T47D (cell line): ENCODE measurements at places on chromosomes 7 and 10.

- DNase-seq, result no peak
Observed at GRCh38 chr7:29017713-29018112, 59.6 kb upstream of the TRIL start.

DNA sequence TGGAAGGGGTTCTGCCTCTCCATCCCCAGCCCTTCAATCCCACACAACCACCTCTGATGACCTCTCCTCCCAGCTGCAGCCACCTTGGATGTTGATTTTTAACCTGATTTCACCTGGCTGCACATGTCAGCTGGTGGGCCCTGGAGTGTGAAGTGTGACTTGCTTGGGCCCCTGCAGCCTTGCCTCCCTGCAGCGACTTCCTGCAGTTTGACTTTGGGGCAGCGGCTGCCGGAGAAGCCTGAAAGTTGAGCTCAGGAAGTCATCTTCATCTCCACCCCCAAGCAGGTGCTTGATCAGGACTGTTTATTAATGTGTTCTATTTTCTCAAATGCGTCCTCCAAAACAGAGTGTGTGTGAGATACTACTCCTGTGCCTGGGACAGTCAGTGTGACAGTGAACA is 675.2 kb upstream of the GALNT17 start:
- no peak for DNase-seq

DNA sequence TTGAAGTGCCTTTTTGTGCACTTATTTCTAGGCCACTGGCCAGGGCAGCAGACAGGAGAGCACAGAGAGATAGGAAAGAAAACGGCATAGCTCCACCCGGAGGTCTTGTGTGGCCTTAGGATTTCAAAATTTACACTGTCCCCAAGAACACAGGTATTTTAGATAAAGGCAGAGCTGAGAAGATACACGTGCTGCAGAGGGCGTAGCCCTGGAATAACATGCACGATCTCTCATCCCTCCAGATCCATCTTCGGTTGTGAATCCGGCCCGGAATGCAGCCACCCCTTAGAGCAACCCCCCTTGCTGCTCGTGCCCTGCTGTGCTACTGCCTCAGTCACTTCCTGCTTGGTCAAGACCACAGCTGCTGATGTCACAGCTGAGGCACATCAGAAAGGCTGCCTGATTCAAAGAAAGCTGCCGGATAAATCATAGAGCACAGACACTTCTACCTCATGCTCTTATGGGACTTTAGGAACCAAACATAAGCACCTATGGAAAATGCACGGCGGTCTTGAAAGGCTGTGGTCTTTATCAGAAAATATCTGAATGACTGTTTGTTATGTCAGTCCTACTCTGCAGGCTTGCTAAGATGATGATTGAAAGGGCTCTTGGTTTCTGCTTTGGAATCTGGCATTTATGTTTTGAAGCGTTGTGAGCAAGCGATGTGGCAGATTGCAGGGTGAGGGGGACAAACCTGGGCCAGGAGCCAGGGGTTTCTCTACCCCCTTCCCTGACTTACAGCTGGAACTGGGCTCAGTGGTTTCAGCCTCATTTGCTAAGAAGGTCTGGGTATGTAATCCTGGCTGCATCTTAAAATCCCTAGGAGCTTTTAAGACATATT is 152.0 kb downstream of the SVIL start:
- DNase-seq, result no peak

DNA sequence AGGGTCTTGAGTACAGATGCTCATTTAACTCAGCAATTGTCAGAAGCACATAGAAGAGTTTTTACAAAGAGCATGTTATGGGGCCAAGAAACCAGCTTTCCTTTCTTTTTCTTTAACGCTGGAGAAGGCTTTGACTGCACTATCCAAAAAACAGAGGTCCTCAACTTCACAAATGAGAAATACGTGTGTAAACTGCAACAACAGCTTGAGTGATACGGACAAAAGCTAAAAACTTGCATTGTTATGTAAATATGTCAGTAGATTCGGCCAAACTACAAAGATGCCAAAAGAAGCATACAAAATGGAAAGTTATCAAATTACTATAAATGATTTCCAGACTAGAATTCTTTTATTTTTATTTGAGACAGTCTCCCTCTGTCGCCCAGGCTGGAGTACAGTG is 62.4 kb upstream of the C10orf90 start:
- DNase-seq, result no peak

DNA sequence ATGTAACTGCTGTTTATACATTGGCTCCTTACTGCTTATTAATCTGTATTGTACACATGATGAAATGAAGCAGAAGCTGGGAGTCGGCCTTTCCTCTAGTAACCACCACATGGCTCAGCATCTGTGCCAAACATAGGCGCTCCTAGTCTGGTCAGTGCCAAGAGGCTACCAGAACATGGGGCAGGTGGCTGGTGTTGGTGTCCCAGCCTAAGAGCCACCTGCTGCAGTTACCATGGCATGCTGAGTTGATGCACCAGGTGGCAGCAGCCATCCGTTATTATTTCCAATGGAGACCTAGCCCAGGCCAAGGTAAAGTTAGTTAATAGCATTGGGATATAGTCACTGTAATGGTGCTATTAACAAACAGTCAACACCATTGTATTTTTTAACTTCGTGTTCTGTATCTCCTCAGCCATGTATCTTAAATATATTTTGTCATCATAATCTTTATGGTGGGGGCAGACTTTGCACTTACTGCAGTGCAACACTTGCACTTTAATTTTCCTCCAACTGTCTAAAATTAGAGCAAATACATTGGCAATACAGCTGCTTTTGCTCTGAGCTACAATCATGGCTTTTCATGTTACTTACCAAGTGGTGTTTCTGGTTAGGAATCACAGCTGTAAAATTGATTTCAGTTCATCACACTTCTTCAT is 33.1 kb downstream of the HBP1 start:
- peak; percentile 60 for DNase-seq

GRCh38 chr10:133384071-133384470 is 5.0 kb downstream of the PAOX start:
- no peak for DNase-seq

- no peak for DNase-seq
Observed at GRCh38 chr7:93987297-93987696, 16.9 kb downstream of the BET1 start.

- peak; percentile 75 for DNase-seq
Observed at GRCh38 chr10:94076325-94076841, 82.7 kb downstream of the PLCE1 start.

GRCh38 chr10:72792288-72792687 is 100.3 kb downstream of the MCU start:
- DNase-seq, result no peak

- DNase-seq, result no peak
Observed at GRCh38 chr7:78769481-78770101, 683.9 kb downstream of the MAGI2 start.

DNA sequence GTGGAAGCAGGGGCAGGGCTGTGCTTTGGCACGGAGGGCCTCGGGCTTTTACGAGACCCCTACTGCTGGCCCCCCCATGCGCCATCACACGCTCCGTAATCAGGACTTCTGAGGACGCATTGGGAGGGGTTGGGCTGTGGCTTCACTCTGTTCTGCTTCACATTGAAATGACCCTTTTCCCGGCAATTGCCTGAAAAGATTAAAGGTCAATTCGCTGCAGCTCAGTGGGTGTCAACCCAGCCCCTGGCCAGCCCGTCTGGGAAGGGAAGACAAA is 41.7 kb upstream of the UBE3C start:
- no peak for DNase-seq

DNA sequence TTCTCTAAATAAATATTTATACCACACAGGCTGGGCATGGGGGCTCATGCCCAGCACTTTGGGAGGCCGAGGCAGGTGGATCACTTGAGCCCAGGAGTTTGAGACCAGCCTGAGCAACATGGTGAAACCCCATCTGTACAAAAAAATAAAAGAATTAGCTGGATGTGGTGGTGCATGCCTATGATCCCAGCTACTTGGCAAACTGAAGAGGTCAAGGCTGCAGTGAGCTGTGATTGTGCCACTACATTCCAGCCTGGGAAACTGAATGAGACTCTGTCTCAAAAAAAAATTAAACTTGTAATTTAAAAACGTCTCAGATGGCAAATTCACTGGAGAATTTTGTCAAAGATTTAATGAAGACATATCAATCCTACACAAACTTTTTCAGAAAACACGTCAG is 277.6 kb upstream of the BMPER start:
- no peak for DNase-seq

DNA sequence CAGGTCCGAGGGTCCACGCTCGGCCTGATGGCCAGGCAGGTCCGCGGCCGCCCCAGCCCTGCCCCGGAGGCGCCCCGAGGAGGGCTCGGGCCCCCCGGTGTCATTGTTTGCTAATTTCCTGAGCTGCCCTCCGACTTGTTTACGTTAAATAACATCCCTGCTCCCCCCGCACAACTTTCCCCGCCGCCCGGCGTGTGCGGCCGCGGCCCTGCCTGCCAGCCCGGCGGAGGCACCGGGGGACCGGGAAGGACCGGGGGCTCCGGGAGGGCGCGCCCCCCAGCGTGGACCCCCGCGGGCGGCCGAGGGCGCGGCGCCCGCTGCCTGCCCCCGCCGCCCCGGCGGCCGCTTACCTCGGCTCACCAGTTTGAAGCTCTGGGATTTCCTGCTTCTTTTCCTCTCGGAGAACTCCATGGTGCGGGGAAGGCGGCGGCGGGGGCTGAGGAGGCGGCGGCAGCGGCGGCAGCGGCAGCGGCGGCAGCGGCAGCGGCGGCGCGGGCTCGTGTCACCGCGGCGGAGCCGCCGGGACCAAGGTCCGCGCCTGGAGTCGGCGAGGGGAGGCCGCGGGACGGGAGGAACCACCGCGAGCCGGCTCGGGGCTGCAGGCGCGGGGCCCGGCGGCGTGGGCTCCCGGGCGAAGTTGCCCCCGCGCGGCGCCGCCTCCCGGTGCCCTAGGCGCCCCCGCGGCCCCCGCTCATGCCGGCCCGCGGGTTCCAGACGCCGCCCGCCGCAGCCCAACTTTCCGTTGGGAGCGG is 515 bp downstream of the BEND7 start:
- peak; percentile 16 for DNase-seq

- DNase-seq, result no peak
Observed at GRCh38 chr7:151168003-151168786, 701 bp upstream of the GBX1 start.

DNA sequence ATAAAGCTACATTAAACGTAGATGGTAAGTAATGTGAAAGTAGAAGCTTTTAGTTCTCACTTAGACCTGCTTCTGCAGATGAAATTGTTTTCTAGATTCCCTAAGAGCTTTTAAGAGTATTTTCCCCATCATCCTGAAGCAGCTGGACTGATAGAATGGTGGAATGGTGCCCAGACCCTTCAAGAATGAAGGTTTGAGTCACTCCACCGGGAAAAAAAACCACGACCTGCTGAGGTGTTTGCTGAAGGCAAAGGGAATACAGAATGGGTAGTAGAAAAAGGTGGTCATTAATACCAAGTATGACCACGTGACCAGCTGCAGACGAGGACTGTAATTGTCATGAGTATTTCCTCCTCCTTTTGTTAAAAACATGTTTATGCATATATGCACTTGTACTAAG is 79.2 kb upstream of the PTPRZ1 start:
- no peak for DNase-seq

DNA sequence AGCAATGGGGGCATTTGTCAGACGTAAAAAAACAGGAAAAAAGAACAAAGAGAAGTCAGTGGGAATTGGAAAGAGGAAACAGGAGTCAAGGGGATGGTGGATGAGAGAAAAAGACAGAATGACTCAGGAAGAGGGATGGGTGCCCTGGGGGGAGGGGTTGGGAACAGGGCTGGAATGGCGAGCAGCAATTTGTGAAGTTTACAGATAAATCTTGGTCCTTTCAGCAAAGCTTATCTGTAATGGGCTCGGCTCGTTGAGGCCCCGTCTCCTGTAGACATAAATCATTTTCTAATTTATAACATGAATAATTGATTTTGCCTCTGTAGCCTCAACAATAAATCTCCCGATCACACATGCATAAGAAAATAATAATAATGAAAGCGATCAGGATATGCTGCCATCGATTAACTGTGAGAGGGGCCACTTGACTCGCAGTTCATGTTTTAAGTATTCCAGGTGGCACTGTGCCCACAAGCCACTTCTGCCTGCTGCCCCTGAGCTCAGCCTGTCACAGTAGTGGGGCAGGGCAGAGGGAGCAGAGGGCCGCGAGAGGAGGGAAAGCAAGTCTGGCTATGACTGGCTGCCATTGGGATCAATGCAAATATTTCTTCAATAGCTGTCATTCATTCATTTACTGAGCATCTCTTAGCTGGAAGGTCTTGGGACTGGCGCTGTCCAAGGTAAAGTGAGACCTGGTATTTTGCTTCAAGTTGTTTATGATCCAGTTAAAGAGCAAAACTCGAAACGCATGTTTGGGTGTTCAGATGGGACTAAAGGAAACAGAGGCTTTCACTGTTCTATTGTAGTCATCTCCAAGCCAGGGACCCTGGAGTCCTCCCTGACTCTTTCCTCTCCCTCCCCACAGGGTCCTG is 47.4 kb upstream of the R3HCC1L start:
- DNase-seq, result peak; percentile 70
